Aorta (tissue), 5 donors: ENCODE measurements at places on chromosomes 6 and 20. TPM values are rescaled to one million over a fixed set of nuclear protein-coding genes. Genes with fewer than 3 reads are reported as not detected.
A peak's percentile ranks its signal among the peaks of the same experiment; 100 is the strongest.

GSTA3 gene
- total RNA-seq = not detected

DNA sequence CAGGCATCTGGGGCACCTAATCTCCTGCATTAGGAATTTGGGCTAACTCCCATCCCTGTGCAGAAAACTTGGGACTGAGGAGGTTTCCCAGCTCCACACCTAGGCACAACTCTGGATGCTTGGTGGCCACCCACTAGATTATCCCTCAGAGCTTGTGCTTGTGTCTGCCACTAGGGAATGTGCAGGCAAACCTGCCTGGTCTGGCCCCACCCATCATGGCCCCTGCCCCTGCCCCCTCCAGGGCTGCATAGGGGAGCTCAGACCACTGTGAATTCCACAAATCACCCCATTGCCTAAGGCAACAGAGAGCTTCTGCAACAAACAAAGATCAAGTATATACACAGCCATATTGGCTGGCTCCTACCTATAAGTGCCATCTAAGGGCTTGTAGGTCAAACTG is 31.1 kb downstream of the STMND1 start:
- DNase-seq = no peak

DNA sequence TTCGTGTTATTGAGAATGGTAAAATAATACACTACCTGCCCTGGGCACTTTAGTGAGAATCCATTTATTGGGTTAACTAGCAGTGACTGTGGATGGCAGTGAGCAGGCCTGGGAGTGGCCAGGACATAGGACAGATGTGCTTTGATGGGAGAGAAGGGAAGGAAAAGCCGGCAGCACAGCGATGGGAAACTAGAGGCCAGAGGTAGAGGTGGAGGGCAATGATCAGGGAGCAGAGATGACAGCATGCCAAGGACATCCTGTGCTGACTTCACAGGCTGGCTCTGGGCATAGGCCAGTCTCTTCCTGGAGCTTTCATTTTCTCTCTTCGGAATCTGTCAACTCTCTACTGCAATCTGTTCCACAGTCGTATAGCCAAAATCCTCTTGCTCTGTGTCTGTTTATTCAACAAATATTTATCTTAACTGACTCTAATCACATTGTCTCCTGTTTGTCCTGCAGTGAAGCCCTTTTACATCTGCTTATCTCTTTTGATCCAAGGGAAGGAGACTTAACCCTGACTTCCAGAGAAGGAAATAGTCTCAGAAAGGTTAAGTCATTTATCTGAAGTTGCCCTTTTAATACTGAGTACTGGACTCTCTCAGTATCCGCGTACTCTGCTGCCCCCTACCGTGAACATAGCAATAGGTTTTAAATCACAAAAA is 18.4 kb upstream of the MMP24 start:
- DNase-seq = peak; percentile 86

DNA sequence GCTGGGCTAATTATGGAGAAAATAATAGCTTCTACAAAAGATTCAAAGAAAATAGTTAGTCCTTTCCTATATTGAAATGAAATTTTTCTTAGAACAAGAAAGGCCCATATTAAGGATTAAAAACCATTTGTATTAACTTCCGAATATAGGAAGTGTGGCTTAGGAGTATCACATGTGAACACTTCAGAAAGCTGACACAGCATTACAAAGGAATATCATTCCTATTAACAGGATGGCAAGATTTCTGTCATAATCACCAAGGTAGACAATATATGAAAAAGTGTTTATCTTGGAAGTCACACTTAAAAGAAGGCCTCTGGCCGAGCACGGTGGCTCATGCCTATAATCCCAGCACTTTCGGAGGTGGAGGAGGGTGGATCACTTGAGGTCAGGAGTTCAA is 5.4 kb upstream of the LATS1 start:
- DNase-seq = no peak
